ENCODE measurements at places on chromosomes 11 and 22.

DNA sequence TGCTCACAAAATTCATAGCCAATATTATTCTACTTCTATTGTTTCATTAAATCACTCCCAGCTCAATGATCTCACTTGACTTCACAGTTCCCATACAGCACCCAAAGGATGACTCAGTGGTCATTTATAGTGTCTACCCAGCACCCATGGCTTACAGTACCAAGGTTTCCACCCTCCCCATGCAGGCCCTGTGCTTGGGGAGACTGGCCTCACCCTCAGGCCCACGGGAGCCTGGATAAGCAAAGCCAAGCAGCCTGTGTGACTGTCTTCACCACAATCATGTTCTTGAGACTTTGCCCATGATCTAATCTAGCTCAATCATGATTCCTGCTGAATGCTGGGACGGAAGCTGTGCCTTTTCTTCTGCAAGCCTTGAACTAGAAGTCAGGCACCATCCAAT is 97.6 kb downstream of the SLC36A4 start:
- no peak for DNase-seq

DNA sequence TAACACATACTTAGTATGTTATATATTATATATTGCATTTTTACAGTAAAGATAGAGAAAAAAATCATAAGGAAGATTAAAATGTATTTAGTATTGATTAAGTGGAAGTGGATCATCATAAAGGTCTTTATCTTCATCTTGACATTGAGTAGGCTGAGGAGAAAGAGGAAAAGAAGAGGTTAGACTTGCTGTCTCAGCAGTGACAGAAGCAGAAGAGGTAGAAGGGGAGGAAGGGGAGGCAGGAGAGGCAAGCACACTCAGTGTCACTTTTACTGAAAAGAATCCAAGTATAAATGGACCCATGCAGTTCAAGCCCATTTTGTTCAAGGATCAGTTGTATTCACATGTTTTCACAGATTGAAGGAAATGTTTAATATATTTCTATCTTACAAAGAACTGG is 69.7 kb downstream of the GAB2 start:
- DNase-seq, result no peak

DNA sequence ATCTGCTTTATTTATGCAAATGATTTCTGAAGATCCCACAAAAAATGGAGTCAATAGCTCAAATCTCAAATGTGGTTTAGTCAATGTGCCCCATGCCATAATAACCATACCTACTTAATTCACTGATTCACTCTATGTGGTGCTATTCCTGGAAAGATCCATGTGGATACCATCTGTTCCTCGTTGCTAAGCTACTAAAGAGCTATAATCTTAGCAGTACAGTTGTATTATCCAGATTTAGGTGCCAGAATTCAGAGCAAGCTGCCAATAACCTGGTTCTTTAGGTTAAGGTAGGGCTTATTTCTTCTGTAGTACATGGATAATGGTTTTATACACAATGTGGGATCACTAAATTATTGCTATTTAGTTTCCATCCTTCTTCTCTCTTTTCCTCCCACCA is 974.7 kb upstream of the CCDC90B start:
- DNase-seq, result no peak

DNA sequence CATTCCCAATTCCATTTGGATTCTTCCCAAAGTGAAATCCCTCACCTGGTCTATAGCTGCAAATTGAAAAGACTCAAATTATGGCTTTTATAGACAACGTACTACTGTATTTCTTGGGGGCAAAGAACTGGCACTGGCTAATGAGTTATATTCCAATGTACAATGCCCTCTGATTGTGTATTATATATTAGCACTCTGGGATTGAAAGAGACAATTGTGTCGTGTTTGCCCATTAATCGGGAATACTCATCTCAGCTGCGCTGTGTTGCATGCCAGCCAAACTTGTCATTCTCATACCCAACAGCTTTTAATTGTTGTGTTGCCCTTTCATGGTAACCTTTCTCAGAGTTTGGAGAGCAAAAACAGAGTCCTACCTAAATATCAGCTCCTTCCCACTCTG is 55.0 kb upstream of the ZBTB44 start:
- DNase-seq, result no peak

GRCh38 chr11:68956142-68956541 is 24.6 kb downstream of the MRGPRD start:
- DNase-seq, result no peak

- no peak for DNase-seq
Measured at GRCh38 chr22:26642465-26643417, 14.6 kb upstream of the MIAT start.

- DNase-seq, result no peak
Measured at GRCh38 chr11:35662061-35662648, 420 bp upstream of the TRIM44 start.

DNA sequence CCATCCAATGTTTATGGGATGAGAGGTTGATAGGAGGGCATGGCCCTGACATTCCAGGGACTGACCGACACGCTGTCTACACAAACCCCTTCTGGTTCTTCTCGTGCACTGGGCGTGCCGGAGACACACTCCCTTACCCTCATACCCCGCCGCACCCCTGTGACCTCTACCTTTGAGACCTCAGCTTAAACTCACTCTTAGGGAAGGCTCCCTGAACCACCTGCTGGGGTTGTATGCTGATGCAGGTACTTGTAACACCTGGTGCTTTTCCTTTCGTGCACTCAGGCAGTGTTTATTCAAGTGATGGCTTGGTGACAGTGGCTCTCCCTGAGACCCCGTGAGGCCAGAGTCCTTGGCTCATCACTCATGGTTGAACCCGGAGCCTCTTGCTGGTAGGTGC is 12.0 kb downstream of the PPARA start:
- no peak for DNase-seq

GRCh38 chr11:33531743-33532181 is 168.9 kb downstream of the C11orf91 start:
- DNase-seq, result no peak

GRCh38 chr11:94800414-94800813 is 32.3 kb downstream of the AMOTL1 start:
- DNase-seq, result no peak
